ENCODE measurements at places on chromosomes 3 and 15. TPM values are rescaled to one million over a fixed set of nuclear protein-coding genes. Genes with fewer than 3 reads are reported as not detected.

SLITRK3 gene
- not detected for total RNA-seq

DNA sequence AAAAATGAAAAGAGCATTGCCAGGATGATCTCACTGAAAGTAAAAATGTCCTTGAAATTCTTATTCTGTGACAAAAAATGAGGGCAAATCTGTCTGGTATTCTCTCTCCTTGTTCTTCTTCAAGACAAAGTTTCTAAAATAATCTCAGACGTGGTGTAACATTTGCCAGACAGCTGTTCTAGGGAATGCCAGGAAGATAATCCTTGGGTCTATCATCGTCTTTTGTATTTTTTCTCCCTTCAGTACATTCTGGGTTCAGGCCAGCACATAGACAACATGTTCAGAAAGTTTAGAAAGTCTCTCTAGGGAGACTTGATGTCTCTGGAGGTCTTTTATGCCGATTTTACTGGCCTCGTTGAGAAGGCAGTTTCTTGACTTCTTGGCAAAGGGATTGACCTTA lies 121.2 kb upstream of the HES1 start:
- DNase-seq, result no peak

DNA sequence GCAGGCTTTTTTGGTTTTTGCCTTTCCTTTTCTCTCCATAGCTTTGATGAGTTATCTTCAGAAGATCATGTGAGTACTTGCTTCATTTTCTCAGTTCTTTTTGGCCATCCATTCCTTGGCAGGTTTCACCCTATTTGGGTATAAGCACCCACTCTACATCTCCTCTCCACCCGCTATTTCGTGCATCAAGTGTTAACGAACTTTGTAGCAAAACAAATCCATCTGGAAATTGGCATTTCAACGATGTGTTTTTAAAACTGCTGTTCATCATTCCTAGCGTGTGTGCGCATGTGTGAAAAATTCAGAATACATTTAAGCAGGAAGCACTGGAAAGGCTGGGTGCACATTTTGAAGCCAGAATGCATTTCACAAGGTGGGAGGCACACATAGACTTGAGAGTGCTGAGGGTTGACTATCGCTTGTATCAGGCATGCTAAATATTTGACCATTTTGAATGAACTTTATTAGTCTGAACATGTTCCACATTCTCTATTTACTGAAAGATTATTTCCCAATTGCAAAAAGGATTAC lies 89.7 kb upstream of the FHIT start:
- no peak for DNase-seq

TMEM212 gene
- not detected for total RNA-seq

SEMA5B gene
- 0.30 TPM for total RNA-seq

- no peak for DNase-seq
Observed at GRCh38 chr15:76181705-76182107, 121.9 kb downstream of the TMEM266 start.

- DNase-seq, result no peak
Observed at GRCh38 chr15:73273181-73274002, 95.4 kb downstream of the HCN4 start.

GRCh38 chr15:58549013-58549784 lies 117.4 kb downstream of the LIPC start:
- no peak for DNase-seq

Data from T-cell (primary cell).